Right renal cortex interstitium (tissue), 3 donors: ENCODE measurements at places on chromosomes 4 and X. TPM values are rescaled to one million over a fixed set of nuclear protein-coding genes. Genes with fewer than 3 reads are reported as not detected.

Gene GBA3
- 20.2 TPM for polyA plus RNA-seq

Gene CTAG2
- polyA plus RNA-seq, result not detected

GRCh38 chr4:123488916-123489315 is 92.3 kb downstream of the SPRY1 start:
- no peak for DNase-seq

DNA sequence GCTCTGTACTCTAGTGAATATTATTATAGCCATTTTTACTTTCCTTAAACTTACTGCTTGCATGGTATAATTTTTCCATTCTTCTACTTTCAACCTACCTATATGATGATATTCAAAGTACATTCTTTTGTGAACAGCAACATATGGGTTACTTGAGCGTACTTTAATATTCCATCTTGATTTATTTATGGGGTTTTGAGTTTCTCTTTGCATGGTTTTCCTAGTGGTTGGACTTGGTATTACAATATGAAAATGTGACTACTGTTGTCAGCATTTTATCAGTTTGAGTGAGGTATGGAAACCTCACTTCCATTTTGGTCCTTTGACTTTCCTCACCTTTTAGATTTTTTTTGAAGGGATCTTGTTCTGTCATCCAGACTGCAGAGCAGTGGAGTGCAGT is 35.9 kb downstream of the ADGRG4 start:
- DNase-seq, result no peak

GRCh38 chrX:72073633-72074032 is 58.1 kb downstream of the RTL5 start:
- no peak for DNase-seq

DNA sequence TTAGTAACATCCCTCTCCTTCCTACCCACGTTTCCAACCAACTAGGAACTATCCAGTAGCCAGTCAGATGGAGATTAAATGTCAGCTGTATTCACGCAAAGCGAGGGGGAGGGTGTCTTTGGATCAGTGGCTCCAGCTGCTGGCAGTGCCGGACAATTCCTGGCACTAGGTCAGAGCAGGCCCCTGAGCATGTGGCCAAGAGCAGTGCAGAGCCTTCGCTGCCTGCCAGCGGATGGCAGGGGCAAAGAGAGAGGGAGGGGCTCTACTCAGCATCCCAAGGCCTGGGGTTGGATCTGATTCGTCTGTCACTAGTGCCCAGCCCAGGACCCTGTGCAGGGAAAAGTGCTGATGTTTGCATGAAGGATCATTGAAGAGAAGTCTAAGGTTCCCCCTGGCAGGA is 28.7 kb upstream of the JAKMIP1 start:
- no peak for DNase-seq

- DNase-seq, result no peak
Measured at GRCh38 chr4:156594624-156595023, 377.0 kb downstream of the PDGFC start.

- no peak for DNase-seq
Measured at GRCh38 chrX:13396924-13397323, 77.1 kb upstream of the ATXN3L start.

- no peak for DNase-seq
Measured at GRCh38 chrX:107574711-107575110, 53.6 kb upstream of the PRPS1 start.

GRCh38 chr4:2402048-2402842 is 16.2 kb downstream of the ZFYVE28 start:
- no peak for DNase-seq

GRCh38 chr4:37082912-37083311 is 161.6 kb upstream of the NWD2 start:
- no peak for DNase-seq

GRCh38 chr4:77804471-77804870 is 14.7 kb downstream of the CNOT6L start:
- no peak for DNase-seq
